ENCODE measurements at places on chromosomes 13 and 19.

DNA sequence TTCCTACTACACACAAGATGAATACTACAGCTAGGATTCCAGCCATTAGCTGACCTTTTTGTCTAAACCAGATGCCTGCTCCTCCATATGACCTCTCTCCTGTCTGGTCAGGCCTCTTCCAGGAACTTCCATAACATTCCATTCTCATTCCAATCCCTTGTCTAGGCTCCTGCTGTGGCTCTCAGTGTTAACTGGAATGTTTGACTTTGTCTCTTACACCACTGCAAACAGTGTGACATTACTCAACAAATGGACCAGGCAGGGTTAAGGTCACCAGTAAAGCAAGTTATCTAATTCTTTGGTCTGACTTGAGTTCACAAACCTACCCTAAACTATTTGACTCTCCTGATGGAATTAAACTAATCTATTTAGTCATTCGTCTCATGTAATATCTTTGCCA is 2.1 kb upstream of the GPC6 start:
- DNase-seq: no peak

- no peak for DNase-seq
These were observed 94.6 kb downstream of the KL start for GRCh38 chr13:33110713-33111413.

DNA sequence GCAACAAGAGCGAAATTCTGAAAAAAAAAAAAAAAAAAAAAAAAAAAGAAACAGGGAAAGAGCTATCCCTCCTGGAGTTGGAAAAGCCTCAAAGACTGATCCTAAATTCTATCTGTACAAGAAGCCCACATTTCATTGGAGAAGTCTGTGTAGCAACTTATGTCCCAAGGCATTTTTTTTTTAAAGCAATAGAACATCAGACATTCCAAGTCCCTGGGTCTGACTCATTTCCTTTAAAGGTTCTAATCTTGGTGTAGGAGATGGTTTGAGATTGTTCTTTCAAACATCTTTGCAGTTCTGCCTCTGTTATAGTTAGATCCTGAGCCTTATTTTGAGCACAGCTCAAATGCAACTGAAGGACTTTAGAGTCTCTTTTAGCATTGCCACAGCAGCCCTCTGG is 706.5 kb upstream of the MIR17HG start:
- no peak for DNase-seq

DNA sequence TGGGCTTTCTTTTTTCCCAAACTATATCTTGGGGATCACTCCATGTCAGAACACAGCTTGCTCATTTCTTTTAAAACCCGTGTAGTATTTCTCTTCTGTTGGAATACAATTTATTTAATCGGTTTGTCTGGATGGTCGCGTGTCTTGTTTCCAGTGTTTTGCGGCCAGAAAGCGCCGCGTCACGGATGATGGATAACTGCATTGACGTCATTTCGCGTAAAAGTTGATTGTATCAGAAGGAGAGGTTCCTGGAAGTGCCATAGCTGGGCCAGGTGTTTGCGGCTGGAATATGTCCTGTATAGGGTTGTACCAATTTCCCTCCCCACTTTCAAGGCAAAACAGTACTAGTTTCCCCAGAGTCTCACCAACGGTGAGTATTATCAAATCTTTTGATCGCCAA is 9.7 kb downstream of the ACTL9 start:
- DNase-seq: no peak

DNA sequence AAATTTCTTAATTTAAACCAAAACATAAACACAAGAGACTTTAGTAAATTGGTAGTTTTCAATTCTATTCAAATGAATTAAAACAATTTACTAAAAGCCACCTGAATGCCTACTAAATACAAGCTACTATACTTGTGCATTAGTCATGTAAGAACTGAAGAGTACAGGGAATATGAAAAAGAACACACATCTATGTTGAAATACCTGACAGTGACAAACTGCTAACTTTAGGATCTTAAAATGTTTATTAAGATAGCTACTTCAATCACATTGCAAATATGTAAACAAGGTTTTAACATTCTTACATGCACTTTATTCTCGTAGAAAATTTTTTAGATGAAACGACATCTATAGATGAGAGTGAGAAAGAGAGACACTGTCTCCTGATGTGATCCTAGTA is 4.1 kb downstream of the SPRYD7 start:
- no peak for DNase-seq

- no peak for DNase-seq
These were observed 47.3 kb downstream of the COL4A1 start for GRCh38 chr13:110259651-110260050.

DNA sequence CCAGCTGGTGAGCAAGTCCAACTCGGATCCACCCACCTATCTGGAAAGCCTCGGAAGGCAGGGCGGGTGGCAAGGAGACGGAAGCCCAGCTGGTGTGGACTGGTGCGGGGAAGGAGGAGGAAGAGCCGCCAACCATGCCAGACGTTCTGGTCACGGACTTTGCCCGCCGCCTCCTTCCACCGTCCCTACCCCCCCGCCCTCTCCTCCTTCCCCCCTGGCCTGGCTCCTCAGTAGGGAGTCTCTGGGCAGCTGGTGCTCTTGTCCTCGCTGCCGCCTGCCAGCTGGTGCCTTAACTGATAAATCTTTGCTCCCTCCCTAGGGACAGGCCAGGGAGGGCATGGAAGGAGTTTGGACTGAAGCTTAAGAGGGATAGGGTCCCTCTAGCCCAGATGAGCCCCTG is 4.8 kb downstream of the SYNGR4 start:
- no peak for DNase-seq

DNA sequence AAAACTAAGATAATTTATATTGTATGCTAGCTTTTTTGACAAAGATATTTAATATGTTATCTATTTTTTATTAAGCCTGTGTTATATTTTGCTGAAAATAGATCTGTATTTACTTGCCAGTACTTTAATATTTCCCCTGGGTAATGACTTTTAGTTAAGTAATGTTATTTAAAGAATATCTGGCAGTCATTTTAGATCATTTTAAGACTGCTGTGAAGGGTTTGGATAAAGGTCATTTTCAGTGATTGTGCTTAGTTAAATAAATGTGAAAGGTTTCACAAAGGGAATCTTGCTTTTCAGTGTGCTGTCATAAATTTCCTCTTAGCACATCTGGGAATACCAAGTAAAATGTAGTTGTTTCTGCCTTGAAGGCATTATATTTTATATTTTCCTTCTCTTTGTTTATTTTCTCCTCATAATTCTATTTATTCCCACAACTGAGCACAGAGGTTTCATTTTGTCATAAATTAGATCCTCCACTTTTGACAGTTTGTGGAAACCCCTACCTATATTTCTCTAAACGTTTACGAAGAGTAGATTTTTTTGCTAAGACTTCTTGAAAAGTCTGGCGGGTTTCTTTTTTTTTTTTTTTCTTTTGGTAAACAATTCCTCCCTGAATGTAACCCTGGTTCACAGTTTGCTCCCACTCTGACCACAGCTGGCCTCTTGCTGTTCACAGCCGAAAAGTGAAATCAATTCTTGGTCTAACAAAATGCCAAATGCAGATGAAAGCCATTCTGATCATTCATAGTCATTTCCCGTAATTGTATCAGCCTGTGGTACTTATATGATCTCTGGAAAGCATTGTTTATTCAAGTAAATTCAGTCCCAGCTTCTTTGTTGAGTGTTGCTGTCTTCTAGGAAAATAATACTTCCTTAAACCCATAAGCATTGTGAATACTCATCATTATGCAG is 87.8 kb downstream of the MAB21L1 start:
- no peak for DNase-seq

- DNase-seq: no peak
These were observed 30.6 kb downstream of the MBNL2 start for GRCh38 chr13:97252735-97253134.

DNA sequence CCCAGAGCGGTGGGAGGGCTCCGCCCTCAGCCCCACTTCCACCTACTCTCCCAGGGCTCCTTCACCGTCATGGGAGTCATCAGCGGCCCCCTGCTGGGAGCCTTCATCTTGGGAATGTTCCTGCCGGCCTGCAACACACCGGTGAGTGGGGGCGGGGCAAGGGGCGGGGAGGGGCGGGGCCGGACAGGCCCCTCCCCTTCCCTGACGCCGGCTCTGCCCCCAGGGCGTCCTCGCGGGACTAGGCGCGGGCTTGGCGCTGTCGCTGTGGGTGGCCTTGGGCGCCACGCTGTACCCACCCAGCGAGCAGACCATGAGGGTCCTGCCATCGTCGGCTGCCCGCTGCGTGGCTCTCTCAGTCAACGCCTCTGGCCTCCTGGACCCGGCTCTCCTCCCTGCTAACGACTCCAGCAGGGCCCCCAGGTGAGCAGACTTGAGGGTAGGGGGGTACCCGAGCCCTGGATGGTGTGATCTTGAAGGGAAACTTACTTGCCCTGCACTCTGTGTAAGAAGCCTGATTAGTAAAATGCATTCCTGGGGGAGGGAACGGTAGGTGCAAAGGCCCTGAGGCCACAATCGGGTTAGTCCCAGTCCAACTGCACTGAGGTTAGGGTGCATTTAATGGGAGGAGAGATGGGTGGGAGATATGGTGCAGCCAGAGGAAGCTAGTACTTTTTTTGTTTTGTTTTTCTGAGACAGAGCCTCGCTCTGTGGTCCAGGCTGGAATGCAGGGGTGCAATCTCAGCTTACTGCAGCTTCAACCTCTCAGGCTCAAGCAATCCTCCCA is 12.1 kb downstream of the SLC5A5 start:
- DNase-seq: no peak

DNA sequence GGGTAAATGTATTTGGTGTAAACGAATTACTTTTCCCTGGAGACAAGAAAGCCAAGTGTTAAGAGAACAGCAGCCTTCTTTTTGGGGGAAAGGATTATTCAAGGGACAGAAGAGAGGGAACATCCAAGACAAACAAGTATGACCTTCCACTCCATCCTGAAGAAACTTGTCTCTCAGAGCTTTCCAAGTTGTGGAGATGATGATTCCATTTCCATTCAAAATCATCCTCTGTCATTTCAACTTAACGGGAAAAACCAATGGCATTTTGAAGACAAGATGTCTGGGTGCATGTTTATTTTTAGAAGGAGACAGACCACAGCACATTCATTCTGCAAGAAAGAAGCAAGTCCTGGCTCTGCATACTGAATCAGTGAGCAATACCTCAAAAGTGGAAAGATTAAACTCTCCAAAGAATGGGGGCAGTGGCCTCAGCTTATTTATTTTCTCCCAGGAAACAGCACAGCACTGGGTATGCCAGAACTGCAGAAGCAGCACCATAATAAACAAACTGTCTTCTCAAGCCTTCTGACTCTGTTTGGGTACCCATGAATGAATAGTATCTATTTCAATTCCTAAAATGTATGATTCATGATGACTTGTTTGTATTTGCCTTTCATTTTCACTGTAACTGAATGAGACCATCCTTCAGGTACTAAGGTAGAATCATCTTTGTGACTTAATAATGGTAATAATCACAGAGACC is 541.0 kb downstream of the RFC3 start:
- DNase-seq: no peak

DNA sequence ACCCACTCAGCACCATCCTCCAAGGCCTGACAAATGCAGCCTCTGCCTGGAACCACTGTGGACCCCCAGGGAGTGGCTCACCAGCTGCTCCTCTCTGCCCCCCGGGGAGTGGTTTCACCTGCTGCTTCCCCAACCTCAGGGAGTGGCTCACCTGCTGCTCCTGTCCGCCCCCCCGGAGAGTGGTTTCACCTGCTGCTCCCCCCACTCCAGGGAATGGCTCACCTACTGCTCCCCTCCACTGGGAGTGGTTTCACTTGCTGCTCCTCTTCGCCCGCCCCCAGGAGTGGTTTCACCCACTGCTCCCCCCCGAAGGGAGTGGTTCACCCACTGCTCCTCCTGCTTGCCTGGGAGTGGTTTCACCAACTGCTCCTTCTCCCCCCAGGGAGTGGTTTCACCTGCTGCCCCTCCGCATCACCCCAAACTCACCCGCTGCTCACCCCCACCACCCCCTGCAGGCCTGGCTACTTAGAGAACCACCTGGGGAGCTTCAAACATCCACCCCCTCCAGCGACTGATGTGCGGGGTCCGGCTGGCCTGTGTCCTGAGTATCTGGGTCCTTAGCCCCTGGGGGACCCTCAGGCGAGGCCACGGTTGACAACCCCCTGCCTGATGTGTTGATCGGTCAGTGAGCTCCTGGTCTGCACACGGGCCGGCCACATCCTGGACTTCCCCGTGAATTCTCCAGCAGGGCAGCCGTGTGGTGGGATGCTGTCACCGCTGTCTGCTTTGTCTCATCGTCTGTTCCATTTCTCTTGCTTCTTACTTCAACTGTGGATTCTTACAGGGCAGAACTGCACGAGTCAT is 14.6 kb upstream of the TMEM255B start:
- no peak for DNase-seq

GRCh38 chr13:41025518-41025917 is 6.4 kb upstream of the ELF1 start:
- DNase-seq: no peak

- DNase-seq: no peak
These were observed 33.7 kb downstream of the NFILZ start for GRCh38 chr19:8663920-8664670.

DNA sequence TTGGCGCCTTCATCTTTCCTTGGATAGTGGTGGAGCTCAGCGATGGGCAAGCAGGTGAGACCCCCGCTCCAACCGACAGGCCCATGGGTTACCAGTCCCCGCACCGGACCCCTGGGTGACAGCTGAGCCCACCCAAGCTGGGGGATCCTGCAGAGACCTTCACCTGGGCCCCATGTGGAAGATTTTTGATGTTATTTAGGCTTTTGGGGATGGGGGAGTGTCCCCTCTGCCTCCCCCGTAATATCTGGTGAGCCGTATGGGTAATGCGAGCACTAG is 4.9 kb upstream of the LILRA5 start:
- DNase-seq: no peak

GRCh38 chr13:94173312-94173854 is 306.1 kb downstream of the DCT start:
- DNase-seq: no peak

DNA sequence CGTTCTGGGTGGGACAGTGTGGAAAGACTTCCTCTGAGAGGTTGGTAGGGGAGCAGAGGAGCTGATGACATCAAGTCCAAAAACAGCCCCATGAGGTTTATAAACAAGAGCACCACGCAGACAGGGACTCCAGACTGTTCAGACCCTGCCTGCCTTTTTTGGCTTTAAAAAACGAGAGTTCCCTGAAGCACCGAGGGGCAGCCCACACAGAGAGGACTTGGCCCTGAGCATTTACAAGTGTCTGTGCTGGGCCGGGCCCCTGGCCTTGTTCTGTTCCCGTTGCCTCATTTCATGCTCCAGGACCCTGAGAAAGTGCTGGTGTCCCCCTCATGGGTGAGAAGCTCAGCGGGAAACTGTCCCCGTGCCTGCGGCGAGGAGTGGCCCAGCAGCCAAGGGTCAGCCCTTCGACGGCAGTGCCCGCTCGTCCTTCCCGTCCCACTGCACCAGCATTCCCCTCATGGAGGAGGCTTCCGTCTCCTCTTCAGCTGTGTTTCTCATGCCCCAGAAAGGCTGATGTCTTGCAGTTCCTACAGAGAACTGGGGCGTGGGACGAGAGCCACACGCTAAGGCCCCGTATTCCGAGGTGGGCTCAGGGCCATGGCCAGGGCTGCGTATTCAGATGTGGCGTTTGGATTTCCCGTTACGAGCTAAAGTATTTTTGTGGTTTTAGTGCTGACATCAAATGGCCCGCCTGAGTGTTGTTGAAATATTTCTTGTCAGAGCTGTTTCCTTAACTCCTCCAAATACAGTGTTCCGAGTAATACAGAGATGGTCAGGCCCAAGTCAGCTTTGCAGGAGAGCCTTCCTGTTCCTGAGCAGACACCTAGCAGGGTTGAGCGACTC is 93.5 kb downstream of the ATP11A start:
- no peak for DNase-seq

- DNase-seq: no peak
These were observed 1674.2 kb downstream of the PCDH9 start for GRCh38 chr13:65555962-65556361.

GRCh38 chr13:89455741-89456140 is 1784.6 kb downstream of the SLITRK5 start:
- no peak for DNase-seq

- no peak for DNase-seq
These were observed 1.9 kb upstream of the PEG3 start for GRCh38 chr19:56842412-56842811.
